ENCODE measurements at places on chromosomes 2 and 18. TPM values are rescaled to one million over a fixed set of nuclear protein-coding genes. Genes with fewer than 3 reads are reported as not detected.

ST6GAL2 gene
- 0.03 TPM for total RNA-seq

PID1 gene
- total RNA-seq = 7.7 TPM

C2orf80 gene
- total RNA-seq = not detected

SAG gene
- not detected for total RNA-seq

DSC2 gene
- 31.4 TPM for total RNA-seq

STON1 gene
- total RNA-seq = 0.99 TPM

SERPINB2 gene
- total RNA-seq = 205 TPM

CIB4 gene
- total RNA-seq = not detected

DNA sequence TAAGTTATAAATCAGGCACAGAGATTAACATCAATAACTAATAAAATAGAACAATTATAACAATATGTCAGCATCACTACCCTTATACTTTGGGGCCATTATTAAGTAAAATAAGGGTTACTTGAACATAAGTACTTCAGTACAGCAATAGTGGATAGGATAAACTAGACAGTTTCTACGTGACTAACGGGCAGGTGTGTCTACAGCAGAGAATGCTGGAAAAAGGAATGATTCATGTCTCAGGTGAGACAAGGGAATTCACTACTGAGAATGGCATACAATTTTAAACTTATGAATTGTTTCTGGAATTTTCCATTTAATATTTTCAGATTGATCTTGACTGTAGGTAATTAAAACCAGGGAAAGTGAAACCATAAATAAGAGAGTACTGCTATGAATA is 5.5 kb downstream of the WDR75 start:
- peak; percentile 70 for DNase-seq

- DNase-seq = no peak
Observed at GRCh38 chr2:109084341-109084740, 44.7 kb upstream of the SH3RF3 start.

DNA sequence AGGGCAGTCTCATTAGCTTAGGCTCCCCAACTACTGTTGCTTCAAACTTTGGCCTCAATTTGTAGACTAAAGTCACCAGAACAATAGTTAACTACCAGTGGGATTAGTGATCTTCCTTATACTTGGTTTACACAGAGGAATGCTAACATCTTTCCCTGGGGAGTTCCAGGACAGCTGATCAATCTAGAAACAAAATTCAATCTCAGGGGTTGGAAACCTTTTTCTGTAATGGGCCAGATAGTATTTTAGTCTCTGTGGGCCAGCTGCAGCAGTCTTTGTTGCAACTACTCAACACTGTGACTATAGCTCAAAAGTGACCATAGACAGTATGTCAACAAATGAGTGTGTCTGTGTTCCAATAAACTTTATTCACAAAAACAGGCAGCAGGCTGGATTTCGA is 85.7 kb downstream of the METTL8 start:
- DNase-seq = no peak

GRCh38 chr2:207635468-207636200 is 10.4 kb upstream of the METTL21A start:
- peak; percentile 70 for DNase-seq

DNA sequence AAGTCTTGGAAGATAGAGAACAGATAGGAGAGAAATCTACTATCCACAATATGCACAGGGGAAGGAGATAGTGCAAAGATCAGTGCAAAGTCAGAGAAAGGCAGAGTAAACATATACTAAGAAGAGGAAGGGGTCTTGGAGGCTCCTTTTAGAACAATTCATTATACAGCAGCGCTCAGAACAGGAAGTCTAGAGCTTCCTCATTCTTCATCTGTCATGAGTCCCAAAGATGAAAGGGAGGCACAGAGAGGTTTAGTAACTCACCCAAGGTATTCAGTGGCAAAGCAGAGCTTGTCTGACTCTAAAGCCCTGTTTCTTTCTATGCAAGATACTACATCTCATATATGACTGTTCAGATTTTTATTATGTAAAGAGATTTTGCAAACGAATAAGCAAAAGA is 1.4 kb downstream of the SP110 start:
- DNase-seq = no peak

GRCh38 chr2:80711915-80712314 is 407.4 kb upstream of the LRRTM1 start:
- DNase-seq = no peak

DNA sequence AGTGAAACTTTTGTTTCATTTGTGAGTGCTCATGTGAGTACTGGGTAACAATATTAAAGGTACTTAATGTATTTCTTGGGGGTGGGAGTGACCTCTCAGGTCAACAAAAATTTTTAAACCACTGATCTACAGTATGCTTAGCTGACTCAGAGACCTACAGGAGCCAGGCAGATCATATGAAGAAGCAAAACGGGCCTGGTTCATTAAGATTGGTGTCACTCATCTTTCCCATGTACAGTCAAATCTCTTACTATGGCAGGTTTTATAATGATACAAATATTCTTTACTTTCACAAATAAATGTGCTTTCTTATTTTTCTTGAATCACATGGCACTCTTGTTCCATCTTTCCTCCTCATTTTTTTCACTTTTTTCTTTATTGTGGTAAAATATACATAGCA is 7.7 kb upstream of the TMSB10 start:
- peak; percentile 28 for DNase-seq

- DNase-seq = no peak
Observed at GRCh38 chr2:230779126-230779525, 66.5 kb downstream of the CAB39 start.

GRCh38 chr2:199070322-199070949 is 387.3 kb downstream of the SATB2 start:
- DNase-seq = no peak

- no peak for DNase-seq
Observed at GRCh38 chr2:204033611-204034495, 97.3 kb downstream of the ICOS start.

DNA sequence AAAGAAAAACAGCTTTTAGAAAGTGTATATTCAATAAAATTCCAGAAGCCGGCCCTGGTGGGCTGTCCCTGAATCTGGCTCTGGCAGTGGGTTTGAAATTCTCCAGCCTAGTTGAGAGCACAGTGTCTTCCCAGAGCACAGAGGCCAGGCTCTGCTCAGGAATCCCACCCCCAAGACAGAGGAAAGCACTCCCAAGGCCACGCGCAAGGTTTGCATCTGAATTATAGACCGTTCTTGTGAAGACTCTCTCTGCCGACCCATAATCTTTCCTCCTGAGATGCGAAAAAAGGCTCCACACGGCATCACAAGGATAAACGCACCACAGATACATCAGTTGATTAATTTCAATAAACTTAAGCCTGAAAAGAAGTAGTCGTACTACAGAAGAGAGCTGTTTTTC is 342.2 kb downstream of the CMPK2 start:
- DNase-seq = no peak

- peak; percentile 38 for DNase-seq
Observed at GRCh38 chr2:200483729-200484198, 26.1 kb downstream of the KCTD18 start.

- DNase-seq = no peak
Observed at GRCh38 chr2:235685024-235685721, 191.3 kb downstream of the AGAP1 start.

- no peak for DNase-seq
Observed at GRCh38 chr18:54964741-54965140, 5.5 kb upstream of the CCDC68 start.

GRCh38 chr2:444937-445884 is 157.3 kb upstream of the ALKAL2 start:
- DNase-seq = no peak

DNA sequence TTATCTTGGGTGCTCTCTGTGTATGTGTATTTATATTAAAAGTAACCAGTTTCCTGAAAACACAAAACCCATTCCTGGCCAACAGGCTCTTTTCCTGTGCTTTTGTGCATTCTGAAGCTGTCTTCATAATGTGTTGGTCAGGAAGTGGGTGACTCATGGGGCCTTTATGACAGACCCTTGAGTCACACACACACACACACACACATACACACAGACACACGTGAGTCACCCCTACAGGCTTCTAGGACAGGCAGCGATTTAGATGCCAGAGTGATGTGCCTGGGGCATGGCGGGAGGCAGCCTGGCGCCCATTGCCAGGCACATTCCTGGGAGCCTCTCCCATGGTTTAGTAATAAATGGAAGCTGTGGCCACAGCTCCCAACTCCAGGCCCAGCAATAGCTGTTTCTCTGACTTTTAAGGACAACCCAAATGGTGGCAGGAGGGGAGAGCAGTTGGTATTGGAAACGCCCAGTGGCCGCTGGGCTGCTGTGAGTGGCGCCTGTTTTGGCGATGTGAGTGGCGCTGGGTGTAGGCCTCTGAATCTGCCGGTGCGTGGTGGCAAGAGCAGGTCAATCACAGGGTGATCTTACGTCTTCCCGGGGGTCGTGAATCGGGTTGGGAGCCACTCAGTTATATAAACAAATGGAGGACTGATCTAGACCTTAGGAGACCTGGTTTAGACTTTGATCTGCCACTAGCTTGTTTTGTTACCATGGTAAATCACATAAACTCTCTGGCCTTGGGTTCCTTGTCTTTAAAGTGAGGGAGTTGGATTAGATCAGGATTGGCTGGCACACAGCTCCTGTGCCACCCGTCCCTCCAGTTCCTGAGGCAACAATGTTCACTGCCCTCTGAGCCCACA is 150.7 kb upstream of the DLX2 start:
- DNase-seq = peak; percentile 99

- no peak for DNase-seq
Observed at GRCh38 chr2:27093430-27094352, 7.1 kb downstream of the KHK start.

DNA sequence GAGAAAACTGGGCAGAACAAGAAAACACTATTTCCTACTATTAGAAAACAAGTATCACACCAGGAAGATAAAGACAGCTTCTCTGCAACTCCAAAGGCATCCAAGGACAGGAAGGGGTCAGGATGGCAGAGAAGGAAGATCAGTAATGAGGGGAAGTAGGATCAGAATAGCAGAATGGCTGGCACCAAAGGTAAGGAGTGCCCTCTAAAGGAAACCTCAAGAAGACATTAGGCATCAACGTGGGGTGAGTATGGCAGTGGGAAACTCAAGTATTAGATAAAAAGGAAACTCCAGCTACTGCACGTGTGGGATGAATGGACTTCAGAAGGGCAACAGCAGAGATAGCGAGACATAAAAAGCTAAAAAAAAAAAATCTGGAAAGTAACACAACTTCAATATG is 25.9 kb downstream of the HDLBP start:
- DNase-seq = no peak

GRCh38 chr2:128405467-128405900 is 86.8 kb upstream of the HS6ST1 start:
- DNase-seq = no peak

DNA sequence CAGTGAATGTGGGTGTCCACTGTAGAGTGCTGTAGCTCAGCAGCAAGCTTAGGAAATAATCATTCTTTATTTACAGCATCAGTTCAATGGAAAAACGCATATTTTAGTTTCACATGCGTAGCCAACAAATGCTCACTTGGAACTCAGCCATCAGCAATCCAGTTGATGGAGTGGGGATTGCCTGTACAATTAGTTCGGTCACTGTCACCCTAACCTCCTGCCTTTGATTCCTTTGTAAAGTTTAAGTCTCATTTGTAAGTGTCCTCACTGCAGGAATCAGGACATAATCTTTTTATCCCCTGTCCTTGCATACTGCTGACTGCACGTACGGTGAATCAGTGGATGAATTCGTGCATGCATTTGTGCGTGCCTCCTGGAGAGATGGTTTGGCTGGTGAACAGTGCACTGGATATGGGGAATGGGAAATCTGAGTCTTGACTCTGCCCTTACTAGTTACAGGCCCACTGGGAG is 55.9 kb downstream of the RAB31 start:
- no peak for DNase-seq

- DNase-seq = peak; percentile 49
Observed at GRCh38 chr2:26300234-26300925, 45.6 kb upstream of the SELENOI start.

- no peak for DNase-seq
Observed at GRCh38 chr2:88729061-88729745, 37.7 kb downstream of the RPIA start.

- peak; percentile 7 for DNase-seq
Observed at GRCh38 chr18:13026583-13027270, 35.6 kb downstream of the CEP192 start.

DNA sequence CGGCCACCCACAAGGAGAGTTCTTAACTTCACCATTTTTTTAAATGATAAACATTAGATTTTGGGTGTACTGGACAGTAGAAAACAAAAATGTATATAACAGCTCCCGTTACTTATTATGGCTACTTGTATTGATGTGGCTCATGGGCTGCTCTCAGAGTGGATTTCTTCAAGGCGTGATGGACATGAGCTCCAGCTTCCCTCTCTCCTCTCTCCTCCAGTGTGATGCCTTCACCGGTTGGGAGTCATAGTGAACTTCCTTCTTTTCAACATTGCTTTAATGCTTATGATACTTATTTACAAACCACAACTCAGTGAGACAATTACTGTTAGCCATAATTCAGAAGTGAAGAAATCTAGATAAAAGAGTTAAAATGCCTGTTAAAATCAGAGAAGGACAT is 515.2 kb downstream of the RNF144A start:
- DNase-seq = no peak

GRCh38 chr18:41853280-41853679 is 101.8 kb upstream of the PIK3C3 start:
- DNase-seq = no peak

DNA sequence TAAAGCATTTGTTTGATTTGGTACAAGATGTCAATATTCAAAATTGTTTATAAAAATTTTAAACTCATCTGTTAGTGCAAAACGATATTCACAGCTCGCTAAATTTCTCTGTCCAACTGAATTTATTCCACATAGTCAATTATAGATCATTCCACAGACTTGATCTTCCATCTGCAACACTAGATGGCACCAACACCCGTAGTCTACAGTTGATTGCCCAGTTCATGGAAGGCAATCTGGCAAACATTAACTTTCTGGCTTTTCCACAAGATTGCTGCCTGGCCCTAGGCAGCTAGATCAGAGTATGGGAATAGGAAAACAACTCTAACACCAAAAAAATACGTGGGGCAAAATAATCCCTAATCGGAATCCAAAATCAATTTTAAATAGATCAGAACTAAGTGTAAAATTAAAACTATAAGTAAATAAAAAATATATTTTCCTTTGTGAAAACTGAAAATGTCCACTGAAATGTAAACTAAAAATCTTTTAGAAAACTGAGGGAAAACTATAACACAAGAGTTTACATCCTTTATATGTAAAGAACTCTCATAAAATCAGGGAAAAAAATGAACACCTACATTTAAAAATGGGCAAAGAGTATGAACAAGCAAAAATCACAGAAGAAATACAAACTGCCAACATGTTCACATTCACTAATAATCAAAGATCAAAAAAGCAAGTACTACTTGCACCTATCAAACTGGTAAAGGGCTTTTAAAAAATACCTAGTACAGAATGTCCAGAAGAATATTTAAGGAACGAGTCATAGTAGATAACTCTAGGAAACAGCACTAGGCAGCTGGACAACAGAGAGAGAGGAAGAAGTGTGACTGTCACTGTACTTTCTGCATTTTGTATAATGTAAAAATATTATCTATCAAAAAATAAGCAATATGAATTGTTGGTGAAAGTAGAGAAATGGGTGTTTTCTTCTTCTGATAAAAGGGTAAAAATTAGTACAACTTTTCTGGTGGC is 35.0 kb downstream of the RTN4 start:
- peak; percentile 48 for DNase-seq

- no peak for DNase-seq
Observed at GRCh38 chr2:17858064-17858463, 20.4 kb upstream of the KCNS3 start.
